ENCODE measurements at places on chromosomes 12 and 14.

GRCh38 chr12:40525054-40525453, 167.2 kb upstream of the CNTN1 start:
- DNase-seq, result no peak

DNA sequence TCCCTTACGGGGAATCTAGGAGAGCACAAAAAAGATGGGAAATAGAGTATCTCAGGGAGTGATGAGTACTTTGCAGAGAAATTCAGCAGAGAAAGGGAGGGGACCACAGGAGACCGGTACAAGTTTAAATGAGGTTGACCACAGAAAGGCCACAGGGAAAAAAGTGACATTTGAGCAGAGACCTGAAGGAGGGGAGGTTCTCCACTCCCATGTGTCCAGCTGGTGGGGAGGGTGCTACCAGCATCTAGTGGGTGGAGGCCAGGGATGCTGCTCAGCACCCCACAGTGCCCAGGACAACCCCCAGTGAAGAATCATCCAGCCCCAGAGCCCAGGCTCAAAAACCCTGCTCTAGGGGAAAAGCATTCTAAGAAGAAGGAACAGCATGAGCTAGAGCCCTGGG, 34.6 kb downstream of the TESC start:
- DNase-seq, result no peak

DNA sequence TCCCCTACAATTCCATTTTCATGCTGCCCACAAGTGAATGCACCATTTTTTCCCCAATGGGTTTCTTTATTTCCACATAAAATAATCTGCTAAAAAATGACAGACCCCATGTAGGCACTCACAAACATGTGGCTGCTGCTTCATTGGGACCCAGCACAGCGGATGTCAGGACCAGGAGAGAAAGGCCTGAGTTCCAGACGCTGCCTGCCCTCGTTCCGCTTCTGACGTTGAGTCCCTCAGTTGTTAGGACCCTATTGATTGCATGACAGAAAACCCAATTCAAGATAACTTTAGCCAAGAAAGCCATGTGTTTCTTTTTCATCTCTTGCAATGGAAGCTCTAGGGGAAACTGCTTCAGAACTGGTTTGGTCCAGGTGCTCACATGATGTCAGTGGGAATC, 34.6 kb downstream of the ADGRD1 start:
- no peak for DNase-seq

DNA sequence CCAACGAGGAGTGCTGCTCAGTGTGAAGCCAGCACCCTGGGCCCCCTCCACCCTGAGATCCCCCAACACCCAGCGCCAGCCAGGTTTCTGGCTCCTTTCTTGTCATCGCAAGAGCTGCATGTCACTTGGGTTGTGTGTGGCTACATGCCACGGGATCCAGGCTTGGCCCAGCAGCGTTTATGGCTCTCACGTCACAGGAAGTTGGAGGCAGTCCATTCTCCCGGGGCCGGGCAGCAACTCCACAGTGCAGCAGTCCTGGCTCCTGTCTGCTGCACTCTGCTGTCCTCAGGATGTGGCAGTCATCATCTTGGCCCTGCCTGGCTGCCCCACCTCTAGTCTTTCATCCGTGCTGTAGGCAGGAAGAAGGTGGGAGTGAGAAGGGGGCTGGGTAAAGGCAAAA, 78.3 kb downstream of the AACS start:
- DNase-seq, result no peak

DNA sequence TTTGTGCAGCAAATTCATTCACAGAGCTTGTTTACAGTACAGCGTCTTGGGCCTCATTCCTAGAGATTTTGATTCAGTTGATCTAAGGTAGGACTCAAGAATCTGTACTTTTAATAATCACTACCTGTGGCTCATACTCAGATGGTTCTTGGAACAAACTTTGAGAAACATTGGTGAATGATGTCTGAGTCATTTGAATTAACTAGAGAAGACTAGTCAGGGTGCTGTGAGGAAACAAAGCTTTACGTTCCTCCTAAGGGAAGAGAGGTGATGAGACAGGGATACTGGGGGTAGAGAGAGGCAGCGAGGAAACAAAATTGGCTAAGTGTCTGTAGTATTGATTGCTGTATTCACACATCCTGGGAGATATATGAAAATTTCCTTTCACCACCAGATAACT, 109.4 kb downstream of the SLC15A5 start:
- DNase-seq, result no peak

GRCh38 chr12:92146497-92147224, 1.0 kb upstream of the BTG1 start:
- DNase-seq, result no peak

GRCh38 chr14:94646066-94646465, 33.9 kb downstream of the SERPINA3 start:
- no peak for DNase-seq

GRCh38 chr14:22282417-22282816, 306.6 kb downstream of the DAD1 start:
- DNase-seq, result no peak

Data from GM12864 (cell line).